ENCODE measurements at places on chromosomes 11 and 22.

DNA sequence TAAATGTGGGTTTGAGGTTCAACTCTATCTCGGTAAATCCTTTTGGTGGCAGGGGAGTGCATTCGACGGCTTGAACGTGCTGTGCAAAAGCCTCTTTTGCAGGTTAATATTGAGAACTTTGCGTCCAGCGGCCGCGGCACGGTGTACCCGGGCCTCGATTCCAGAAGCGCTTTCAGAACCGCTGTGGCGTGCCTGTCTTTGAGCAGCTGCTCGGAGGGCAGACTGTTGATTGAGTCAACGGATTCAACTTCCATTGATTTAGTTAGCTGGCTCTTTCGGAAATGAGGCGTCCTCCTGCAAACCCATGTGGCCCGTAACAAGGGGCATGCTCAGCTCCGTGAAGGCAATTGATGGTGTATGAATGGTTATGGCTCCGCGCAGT is 1247.8 kb downstream of the BRD1 start:
- H3K36me3 ChIP-seq = no peaks in the 10 kb centered on the region
- no peak overlapping the region for H3K4me3 ChIP-seq
- no peak for DNase-seq
- H3K27me3 ChIP-seq = peaks cover 11% of the 10 kb centered on the region
- H3K4me1 ChIP-seq = no peaks in the 10 kb centered on the region

- H3K36me3 ChIP-seq = peaks cover 1% of the 10 kb centered on the region
- DNase-seq = no peak
- no peak overlapping the region for H3K27ac ChIP-seq
Measured at GRCh38 chr11:124743050-124743449, 3.3 kb downstream of the NRGN start.

- peaks cover 4% of the 10 kb centered on the region for H3K36me3 ChIP-seq
- no peaks in the 10 kb centered on the region for H3K4me1 ChIP-seq
- H3K27me3 ChIP-seq = no peaks in the 10 kb centered on the region
- H3K27ac ChIP-seq = no peak overlapping the region
Measured at GRCh38 chr22:37765953-37766576, 41.7 kb upstream of the GCAT start.

DNA sequence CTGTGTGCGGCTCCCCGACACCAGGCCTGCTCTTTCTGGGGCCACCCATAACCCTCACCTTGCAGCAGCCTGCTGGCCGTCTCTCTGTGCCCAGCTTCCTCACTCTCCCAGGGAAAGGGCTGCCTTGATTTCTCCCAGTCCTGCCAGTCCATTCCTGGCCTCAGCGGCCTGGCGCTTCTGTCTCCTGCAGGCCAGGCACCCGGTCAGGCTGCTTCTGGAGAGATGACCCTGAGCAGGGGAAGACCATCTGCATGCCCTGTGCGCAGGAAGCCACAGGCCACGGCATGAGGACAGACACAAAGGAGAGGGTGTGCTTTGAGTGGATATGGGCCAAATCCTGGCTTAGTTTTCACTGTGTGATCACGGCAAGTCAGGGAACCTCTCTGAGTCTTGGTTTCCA is 86.2 kb downstream of the TSPAN18 start:
- DNase-seq = no peak
- H3K36me3 ChIP-seq = peaks cover 2% of the 10 kb centered on the region
- peaks cover 4% of the 10 kb centered on the region for H3K4me1 ChIP-seq

DNA sequence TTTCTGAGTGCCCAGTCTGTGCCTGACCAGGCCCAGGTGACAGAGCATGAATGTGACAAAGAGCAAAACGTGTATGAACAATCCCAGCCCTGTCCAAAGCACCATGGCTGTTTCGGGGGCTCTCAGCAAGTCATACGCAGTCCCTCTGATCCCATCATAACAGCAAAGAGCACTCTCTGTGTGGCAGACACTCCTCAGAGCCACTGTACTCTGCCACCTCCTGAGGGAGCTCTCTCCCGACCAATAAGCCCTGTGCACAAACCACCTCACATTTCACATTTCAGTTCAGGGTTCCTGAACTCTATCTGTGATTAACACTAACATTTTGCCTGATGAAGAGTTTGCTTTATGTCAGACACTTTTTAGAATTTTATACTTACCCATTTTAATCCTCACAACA is 6.6 kb downstream of the DGCR2 start:
- H3K4me3 ChIP-seq = no peak overlapping the region
- H3K27me3 ChIP-seq = no peaks in the 10 kb centered on the region
- peak overlapping the region; percentile 4 for H3K27ac ChIP-seq
- no peaks in the 10 kb centered on the region for H3K36me3 ChIP-seq
- no peak for DNase-seq

All from activated CD4-positive, alpha-beta memory T cell treated with anti-CD3 and anti-CD28 coated beads for 36 hours (primary cell).